CD8-positive, alpha-beta memory T cell (primary cell): ENCODE measurements at places on chromosomes 13 and 19.

DNA sequence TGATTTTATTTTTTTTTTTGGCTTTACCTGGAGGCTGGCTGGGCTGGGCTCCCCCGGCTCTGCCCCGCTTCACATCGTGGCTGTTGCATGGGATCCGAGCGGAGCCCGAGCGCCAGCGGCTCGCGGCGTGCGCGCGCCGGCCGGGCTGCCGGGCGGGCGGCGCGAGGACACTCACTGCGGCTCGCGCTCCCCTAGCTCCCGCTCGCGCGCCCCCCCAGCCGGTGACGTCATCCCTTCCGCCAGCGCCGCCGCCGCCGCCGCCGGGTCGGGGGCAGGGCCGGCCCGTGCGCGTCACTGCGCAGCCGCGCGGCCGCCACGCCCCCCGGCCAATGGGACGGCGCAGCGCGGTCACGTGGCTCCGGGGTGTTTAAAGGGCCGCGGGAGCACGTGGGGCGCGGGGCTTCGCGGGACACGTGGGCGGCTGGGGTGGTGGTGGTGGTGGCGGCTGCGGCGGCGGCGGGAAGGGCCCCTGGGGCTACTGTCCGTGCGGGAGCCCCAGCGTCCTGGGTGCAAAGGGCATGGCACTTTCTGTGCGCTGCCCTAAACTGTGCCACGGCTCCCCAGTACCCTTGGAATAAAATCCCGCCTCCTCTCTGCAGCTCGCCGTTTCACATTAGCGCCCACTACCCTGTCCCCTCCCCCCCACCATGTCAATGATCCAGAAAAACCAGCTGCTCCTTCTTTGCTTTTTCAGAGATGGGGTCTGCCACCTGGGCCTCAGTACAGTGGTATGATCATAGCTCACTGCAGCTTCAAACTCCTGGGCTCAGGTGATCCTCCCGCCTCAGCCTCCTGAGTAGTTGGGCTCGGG lies at the start of gene PTPRS:
Gene PTPRS (minus strand): TSS at position 176 of the 811 bp plus-strand sequence. CDS start 54,672 bp downstream, outside the sequence.
- DNase-seq = peak; percentile 62

GRCh38 chr13:24071423-24072075 lies 89.0 kb upstream of the SPATA13 start:
- DNase-seq = no peak

DNA sequence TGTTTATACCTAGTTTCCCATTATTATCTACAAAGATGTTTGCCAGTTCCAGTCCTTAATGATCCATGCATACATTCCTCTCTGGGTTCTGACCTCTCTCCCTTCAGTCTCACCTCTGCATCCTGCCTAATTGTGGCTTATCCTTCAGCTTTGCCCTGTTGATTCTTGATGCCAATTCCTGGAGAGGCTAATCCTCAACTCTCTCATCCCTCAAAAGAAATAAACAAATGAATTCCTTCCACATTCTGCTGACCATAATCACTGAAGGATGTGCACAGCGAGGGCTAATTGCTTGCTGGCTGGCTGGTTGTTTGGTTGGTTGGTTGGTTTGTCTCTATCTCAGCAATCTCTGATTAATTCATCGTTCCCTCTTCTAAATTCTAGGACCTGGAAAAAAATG lies 113.8 kb downstream of the IRS2 start:
- DNase-seq = no peak

DNA sequence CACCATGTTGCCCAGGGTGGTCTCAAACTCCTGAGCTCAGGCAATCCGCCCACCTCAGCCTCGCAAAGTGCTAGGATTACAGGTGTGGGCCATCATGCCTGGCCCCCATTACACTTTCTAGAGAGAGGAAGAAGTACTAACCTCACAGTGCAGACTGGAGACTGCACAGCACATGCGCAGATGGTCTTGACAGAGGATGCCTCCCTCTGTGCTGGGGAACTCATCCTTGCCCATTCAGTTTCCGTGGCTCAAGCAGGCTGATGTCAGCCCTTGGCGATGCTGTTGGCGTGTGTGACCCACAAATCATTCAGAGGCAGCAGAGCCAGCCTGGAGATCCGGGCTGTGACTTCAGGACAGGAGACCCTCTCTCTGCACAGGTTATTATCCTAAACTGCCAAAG lies 14.6 kb upstream of the FFAR2 start:
- DNase-seq = no peak

DNA sequence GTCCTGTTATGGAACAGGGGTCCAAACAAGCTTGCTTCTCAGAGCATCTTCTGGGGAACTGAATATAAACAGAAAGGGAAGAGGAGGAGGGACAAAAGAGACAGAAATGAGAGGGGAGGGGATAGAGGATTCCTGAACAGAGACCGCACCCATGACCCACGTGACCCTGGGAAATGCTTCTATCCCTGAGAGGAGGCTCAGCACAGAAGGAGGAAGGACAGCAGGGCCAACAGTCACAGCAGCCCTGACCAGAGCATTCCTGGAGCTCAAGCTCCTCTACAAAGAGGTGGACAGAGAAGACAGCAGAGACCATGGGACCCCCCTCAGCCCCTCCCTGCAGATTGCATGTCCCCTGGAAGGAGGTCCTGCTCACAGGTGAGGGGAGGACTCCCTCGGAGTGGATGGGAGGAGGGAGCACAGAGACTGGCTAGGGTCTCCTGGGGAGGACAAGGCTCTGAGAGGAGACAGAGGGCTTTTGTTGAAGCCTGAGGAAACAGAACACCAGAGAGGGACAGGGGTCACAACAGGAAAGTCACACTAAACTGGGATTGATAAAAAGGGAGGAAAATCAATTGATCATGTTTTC lies at the start of gene CEACAM6:
Gene CEACAM6 (plus strand): TSS at position 203 of the 586 bp plus-strand sequence. CDS start 109 bp downstream, at position 312.
- no peak for DNase-seq

DNA sequence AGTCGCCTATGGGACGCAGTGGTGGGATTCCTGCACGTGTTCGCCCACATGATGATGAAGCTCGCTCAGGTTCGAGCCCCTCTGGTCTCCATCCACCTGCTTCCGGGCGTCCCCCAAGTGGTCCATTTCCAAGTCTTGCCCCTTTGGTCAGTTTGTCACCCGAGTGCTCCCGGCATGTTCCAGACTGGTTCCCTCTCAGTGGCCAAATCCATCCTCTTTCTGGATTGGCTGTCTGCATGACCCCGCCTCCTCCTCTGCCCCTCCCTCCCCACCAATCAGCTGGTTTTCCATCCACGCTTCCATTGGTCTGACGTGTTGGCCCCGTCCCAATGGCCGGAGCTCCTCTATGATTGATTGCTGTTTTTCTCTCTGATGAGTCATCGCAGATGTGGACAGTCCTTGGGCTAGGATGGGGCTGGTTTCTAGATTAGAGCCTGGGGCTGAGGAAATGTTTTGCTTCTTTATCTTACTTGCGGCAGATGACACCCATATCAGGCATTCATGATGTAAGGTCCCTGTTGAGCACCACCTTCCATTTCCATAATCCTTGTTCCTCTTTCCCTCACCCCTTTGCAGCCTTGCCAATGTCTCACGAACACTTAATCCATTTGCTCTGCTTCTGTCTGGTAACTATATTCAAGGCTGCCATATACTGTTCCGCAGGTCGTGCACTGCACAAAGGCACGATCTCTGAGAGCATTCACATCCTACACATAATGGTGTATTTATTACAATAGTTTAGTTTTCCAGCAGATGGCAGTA lies 73.8 kb downstream of the MAP4K1 start:
- DNase-seq = no peak

DNA sequence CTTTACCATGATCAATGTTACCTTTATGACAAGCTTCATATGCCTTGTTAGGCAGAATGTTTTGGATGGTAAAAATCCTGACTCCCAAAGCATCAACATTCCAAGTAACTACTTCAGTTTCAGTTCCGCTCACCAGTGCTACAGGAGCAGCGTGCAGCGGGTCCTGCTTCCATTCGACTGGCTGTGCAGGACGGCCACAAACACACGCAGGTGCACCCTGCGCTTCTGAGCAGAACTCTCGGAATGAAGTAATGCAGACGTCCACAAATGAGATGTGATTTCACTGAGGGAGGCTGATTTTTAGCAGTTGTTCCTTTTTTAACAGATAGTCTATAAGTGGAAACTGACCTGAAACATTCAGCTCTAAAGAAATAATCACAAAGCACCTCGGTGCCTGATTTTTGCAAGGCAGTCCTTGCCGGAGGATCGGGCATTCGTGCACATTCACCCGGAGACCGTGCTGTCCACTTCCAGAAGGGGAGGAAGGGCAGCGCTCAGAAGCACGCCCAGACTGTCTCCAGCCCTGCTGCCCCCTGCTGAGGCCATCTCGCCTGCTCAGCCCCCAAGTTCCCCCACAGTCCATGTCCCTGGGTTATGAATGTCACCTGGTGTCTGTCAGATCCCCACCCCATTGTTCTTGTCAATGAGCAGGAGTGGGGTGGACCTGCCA lies 85.8 kb downstream of the RAB20 start:
- DNase-seq = no peak

DNA sequence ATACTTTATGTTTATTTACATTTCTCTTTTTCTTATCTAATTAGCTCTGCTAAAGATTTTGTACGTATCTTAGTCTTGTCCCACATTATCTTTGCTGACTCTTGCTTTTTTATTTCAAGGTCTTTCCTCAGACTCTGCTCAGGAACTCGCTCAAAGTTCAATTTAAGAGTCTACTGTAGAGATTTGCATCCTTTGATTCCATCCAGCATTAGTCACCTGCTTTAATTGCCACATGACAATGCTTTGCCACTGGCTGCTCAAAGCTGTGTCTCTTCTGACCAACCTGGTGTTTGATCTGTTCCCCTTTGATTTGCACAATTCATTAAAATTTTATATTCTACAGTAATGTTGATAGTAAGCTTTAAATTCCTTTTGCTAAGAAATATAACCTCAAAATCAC lies 157.9 kb upstream of the FREM2 start:
- DNase-seq = no peak

GRCh38 chr13:60111691-60112090 lies 52.0 kb downstream of the DIAPH3 start:
- DNase-seq = no peak

- DNase-seq = no peak
These were observed 1.2 kb downstream of the RCBTB2 start for GRCh38 chr13:48531416-48532255.
